Daoy (cell line): ENCODE measurements at places on chromosomes 1 and 21. TPM values are rescaled to one million over a fixed set of nuclear protein-coding genes. Genes with fewer than 3 reads are reported as not detected.
A peak's percentile ranks its signal among the peaks of the same experiment; 100 is the strongest.

- DNase-seq: no peak
Measured at GRCh38 chr21:37263827-37264600, 3.1 kb downstream of the VPS26C start.

- peak; percentile 92 for DNase-seq
Measured at GRCh38 chr1:38123356-38124135, 77.0 kb upstream of the POU3F1 start.

DNA sequence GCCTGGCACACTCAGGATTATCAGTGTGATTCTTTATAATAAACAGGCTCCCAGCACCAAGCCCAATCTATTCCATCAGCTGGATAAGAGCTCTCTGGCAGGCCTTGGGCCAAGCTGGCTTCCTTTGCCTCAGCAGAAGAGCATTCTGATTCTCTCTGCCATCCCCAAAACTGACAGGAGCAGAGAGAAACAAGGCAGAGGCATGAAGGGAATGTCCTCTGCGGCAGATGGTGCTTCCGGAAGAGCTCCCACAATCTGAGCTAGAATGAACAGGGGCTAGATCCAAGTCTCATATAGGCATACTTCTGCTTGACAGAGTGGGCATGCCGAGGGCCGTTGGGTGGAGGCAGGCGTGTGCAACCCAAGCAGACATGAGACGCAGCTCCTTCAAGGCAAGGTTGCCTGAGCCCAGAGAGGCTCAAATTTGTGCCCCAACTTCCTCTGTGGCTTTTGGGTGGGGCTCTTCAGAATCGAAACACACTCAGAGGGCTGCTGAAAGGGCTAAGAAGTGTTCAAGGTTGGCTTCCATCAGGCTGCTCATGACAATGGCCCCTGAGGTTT, 4.0 kb downstream of the CAPN2 start:
- no peak for DNase-seq

The RHEX gene
- not detected in 2 replicates for total RNA-seq

The HSD17B7 gene
- total RNA-seq: 10.6 and 11.8 TPM in 2 replicates

DNA sequence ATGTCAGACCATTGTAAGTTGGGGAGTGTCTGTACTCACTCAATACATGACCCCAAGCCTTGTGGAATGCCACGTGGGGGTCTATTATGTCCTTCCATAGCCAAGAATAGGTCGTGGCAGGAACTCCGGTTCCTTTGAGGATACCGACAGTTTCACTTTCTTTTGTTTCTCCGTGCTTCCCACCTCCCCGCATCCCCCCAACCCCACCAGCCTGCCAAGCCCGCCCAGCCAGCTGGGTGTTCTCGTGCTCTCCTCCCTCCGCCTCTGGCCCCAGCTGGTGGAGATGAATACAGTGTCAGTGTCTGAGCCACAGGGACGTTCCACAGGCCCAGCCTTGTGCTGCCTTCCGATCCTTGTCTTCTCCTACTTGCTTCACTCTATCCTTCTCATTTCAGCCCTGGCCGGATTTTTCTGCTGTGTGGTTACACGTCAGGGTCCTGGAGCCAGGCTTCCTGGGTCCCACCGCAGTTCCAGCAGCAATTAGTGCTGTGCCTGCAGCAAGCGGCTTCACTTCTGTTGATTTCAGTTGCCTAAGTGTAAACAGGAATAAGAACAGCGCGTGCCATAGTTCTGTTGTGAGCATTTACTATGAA, 4.1 kb upstream of the AGTRAP start:
- peak; percentile 80 for DNase-seq

The SPRR2E gene
- total RNA-seq: not detected in 2 replicates

DNA sequence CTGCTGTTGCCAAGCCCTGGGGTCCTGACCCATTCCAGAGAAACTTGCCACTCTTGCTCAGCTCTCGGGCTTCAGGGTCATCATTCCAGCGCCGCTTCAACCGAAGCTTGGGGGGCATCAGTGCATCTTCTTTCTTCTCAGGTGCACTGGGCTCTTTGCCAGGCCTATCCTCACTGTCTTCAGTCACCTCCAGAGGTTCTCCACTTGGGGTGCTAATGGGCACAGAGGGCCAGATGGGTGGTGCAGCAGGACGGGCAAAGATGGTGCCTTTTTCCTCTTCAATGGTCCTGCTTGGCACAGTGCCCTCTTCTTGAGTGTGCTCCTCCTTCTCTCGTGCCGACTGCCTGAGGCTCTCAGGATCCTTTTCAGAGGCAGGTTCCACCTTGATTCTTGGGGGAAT, 13.3 kb downstream of the ETV3 start:
- no peak for DNase-seq

GRCh38 chr1:20700636-20701215, 17.1 kb downstream of the KIF17 start:
- DNase-seq: no peak

DNA sequence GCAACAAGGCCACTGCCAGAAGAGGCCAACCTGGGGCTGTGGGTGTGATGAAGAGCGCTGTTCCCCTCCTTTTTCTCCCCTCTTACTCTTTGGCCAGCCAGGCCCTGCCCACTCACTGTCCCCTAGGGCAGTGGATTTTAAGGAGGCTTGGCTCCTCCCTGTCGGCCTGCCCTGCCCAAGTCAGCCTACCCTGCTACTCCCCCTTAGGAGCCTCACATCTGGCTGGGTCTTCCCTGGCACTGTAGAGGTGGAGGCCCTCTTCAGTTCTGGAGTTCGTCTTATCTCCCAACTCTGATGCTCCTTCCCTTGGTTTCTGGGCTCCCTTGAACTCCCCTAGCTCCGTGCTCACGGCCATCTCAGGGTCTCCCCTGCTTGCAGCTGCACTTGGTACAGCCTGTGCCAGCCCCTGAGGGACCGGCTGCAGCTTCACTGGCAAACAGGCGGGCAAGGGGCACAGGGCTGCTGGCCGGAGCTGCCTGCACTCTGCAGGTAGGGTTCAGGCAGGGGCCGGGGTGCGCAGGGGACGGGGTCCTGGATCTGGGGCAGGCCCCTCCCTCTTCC, 4.0 kb downstream of the AMPD2 start:
- DNase-seq: no peak

GRCh38 chr1:216310776-216311175, 112.5 kb downstream of the USH2A start:
- DNase-seq: peak; percentile 15

DNA sequence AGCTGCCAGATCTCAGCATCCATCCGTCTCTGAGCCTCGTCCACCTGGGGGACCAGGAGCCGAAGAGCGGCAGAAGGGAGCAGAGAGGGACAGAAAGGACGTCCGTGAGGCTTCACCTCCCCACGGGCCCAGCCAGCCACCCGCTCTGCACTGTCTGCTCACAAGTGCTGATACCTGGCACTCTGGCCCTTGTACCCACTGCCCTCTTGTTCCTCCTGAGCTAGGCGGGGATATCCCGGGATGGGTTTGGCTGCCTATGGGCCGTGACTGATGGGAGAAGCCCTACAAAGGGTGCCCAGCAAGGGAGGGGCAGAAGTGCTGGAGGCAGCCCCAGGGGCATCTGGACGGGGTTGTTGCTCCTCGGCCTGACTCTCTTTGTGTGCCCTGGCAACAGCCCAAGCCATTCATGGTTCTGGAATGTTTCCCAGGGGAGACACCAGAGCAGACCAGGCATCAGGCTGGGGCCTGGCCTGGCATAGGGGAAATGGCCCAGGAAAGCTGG, 57.6 kb downstream of the LDLRAD2 start:
- peak; percentile 96 for DNase-seq

- no peak for DNase-seq
Measured at GRCh38 chr1:17745479-17745955, 9.6 kb upstream of the ACTL8 start.

The TFF2 gene
- not detected in 2 replicates for total RNA-seq

DNA sequence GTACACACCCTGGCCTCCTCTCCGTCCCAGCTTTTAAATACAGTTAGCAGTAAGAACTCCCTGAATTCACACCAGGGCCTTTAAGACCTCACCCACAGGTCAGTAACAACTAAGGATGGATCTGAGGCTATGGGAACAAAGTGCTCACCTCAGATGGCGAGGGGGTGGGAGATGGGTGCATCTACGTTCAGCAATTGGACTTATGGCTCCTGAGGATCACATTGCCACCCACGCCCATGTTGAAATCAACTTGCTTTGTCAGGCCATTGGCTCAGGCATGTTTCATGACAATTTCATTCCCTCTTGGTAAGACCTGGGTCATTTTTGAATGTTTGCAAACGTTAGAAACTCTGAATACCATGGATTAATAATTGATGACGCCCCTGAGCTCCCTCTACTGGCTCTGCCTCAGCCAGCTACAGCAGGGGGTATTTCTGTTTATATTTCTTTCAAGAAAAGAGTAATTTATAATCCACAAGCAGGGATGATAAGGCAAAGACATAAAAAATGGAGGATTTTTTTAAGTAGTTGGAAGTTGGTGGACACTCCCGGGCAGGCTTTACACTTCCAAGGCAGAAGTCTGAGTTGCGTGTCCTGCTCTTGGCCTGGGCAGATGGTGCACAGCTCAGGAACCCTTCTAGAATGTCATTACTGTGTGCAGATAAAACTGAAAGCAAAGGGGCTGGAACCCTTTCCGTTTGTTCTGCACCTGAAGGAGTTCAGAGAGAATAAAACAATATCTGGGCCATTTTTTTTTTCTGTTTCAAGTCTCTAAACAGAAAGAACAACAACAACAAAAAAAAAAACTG, 13.7 kb upstream of the LBR start:
- no peak for DNase-seq

DNA sequence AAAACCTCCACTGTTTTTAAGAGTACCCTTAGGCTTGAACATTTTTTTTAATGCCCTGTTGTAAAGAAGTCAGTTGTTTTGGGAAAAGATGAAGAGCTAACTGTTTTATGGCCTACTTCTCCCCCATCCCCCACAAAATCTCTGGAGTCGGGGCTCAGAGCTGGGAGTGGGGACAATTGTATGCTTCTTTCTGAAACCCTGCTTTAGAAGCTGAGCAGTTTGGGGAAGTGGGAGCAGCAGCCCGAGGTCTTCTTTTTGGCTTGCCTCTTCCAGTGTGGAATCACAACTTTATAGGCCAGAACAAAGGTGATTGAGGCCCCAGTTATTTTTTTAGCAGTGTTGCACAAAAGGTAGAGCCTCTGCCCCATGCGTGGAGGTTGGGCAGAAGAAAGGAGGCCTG, 25.2 kb downstream of the PPP2R5A start:
- no peak for DNase-seq

The SLC9C2 gene
- not detected in 2 replicates for total RNA-seq

GRCh38 chr1:18907917-18908845, 5.8 kb upstream of the ALDH4A1 start:
- DNase-seq: no peak

DNA sequence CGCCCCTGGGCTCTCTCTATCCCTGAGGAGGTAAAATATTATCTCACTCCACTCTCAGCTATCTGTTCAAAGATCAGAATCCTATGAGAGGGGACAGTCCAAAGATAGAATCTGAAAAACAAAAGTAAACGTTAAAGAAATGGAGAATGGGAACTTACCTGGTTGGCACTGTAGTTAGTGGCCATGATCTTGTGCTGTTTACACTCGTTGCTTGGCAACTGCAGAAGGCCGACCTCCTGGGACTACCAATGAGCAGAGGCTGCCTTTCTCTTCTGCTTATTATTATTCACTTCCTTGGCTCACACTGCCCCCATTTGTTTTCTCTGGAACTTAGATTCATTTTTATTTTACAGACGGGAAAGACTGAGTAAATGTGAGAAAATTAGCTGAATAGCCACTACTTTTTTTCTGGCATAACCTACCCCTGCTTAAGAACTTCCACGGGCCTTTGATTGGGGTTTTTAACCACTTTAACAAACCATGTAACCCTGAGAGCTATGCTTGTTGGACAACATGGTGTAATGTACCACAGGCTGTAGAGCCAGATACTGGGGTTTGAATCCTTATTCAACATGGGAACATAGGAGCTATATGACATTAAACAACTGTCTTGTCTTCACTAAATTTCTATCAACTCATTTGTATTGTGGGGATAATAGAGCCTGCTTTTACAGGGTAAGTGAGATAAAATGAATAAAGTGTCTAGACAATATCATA, at the start of gene CFAP126:
TSS of gene CFAP126 (minus strand) at position 193 of the 717 bp plus-strand sequence. CDS start at position 185, 8 bp downstream.
- peak; percentile 66 for DNase-seq

DNA sequence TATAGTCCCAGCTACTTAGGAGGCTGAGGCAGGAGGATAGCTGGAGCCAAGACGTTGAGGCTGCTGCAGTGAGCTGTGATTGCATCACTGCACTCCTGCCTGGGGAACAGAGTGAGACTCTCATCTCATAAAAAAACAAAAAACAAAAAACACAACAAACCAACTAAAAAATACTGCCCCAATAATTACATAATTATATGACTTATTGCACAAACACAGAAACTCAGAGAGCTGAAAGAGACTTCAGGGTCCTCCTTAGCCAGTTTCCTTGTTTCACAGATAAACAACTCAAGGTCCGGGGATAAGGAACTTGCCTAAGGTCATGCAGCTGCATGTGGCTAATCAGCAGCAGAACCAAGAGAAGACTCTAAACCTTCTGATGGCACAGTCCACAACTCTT, 11.9 kb downstream of the EXTL2 start:
- DNase-seq: no peak

DNA sequence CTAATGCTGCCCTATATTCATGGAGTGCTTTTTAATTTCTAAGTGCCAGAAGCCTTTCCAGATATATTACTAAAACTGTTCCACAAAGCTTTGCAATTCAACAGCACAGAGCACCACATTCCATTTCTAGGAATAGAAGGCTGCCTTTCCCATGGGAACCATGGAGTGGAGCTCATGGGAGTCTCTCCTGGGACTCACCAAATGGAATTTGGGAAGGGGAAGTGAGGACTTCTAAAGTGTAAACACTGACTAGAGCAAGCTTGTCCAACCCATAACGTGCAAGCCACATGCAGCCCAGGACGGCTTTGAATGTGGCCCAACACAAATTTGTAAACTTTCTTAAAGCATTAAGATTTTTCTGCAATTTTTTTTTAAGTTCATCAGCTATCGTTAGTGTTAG, 190.4 kb upstream of the TNR start:
- no peak for DNase-seq

- no peak for DNase-seq
Measured at GRCh38 chr1:193184776-193185175, 1.6 kb downstream of the B3GALT2 start.

GRCh38 chr21:46050668-46051378, 47.1 kb upstream of the COL6A2 start:
- no peak for DNase-seq

The C21orf58 gene
- total RNA-seq: 12.4 and 16.9 TPM in 2 replicates

The NBPF4 gene
- 0.46 TPM in 1 of 2 replicates, not detected in the other for total RNA-seq

GRCh38 chr1:184093071-184093470, 41.5 kb downstream of the TSEN15 start:
- no peak for DNase-seq

DNA sequence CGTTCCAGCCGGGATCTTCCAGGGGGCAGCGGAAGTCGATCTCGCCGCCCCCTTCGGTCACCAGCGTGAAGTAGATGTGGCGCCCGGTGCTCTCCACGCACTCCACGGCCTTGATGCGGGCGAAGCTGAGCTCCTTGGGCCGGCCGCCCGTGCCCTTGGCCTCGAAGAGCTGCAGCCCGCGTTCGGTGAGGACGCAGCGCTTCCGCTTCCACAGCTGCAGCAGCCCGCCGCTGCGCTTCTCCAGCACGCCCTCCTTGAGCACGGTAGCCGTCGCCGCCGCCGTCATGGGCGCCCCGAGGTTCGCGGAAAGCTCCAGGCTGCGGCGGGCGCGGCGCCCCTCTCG, 516 bp downstream of the PHLDA3 start:
- peak; percentile 57 for DNase-seq

The AADACL4 gene
- total RNA-seq: not detected in 2 replicates

The RAB3GAP2 gene
- 26.3 and 28.8 TPM in 2 replicates for total RNA-seq

- no peak for DNase-seq
Measured at GRCh38 chr21:33816174-33816573, 99.4 kb downstream of the ATP5PO start.

GRCh38 chr1:160032165-160032820, 503 bp upstream of the PIGM start:
- peak; percentile 27 for DNase-seq

- no peak for DNase-seq
Measured at GRCh38 chr1:185464777-185465176, 147.7 kb upstream of the IVNS1ABP start.

The SLC2A5 gene
- total RNA-seq: not detected in 2 replicates

GRCh38 chr1:38028671-38029070, 16.1 kb downstream of the UTP11 start:
- DNase-seq: no peak
